Hypothalamus (tissue), 51 donors: ENCODE measurements at places on chromosomes 13 and 19.

DNA sequence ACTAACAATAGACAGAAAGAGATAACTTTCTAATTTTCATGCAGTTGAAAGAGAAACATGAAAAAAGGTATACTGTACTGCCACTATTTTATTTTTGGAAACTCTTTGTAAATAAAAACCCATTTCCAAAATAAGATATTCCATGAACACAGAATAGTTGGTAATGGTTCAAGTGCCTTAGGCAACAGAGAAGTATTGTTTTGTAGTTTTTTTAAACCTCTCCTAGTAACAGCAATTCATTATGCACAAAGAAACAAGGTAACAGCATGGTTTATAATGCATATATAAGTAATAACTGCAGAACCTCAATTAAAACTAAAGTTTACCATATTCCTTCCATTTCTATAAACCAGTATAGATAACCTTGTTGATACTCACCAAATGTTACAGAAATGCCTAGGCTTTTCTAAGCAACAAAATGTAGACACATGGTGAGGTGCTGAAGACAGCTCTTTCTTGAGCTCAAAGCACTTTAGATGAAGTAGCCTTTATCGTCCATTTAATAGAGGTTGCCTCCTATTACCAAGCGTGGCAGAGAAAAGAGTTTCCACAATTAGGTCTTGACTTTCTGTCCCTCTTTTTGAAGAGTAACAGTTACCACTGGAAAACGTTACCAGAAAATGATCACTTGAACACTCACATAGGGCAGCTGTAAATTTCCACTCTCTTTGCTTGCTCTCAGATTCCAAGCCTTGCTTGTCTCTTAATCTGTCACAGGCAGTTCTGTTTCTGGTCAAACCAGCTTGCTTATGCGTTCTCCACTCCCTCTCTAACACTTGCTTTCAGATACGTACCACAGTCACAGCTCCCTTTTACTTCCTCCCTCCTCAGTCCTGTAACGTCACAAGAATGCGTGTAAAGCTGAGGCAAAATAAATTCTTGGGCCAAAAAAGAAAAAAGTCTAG is 42.9 kb downstream of the CAB39L start:
- DNase-seq: no peak

GRCh38 chr19:34075661-34076091 is 96.6 kb upstream of the LSM14A start:
- no peak for DNase-seq

GRCh38 chr19:6608940-6609339 is 18.0 kb upstream of the CD70 start:
- no peak for DNase-seq

- no peak for DNase-seq
Measured at GRCh38 chr13:99352351-99353245, 45.4 kb upstream of the GPR183 start.

- DNase-seq: no peak
Measured at GRCh38 chr19:54096617-54097106, 3.9 kb downstream of the OSCAR start.

DNA sequence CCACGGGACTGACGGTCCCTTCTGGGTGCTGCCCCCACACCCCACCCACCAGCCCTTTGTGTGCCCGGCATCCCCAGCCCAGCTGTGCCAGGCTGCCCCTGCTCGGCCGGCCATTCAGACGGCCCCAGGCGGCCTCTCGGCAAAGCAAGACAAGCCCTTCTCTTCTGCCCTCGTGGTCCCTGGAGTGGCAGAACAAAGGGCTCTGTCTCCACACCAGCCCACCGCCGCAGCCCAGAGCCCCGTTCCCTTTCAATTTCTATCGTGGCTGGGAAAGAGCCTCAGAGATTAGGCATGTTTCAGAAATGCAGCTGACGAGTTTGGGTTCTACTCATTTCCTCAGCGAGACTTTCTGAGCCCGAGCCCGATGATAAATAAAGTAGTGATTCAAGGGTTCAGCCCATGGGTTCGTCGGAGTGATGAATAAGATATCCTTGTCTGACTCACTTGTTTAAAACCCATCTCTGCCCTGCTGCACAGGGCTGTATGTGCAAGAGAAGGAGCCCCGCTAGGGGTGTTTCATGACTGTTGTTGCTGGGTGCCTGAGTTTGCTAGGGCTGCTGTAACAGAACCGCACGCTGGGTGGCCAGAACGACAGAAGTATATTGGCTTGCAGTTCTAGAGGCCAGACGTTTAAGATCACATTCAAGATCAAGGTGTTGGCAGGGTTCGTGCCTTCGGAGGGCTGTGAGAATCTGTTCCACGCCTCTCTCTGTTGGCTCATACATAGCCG is 4.3 kb downstream of the MYO9B start:
- DNase-seq: peak; percentile 76

DNA sequence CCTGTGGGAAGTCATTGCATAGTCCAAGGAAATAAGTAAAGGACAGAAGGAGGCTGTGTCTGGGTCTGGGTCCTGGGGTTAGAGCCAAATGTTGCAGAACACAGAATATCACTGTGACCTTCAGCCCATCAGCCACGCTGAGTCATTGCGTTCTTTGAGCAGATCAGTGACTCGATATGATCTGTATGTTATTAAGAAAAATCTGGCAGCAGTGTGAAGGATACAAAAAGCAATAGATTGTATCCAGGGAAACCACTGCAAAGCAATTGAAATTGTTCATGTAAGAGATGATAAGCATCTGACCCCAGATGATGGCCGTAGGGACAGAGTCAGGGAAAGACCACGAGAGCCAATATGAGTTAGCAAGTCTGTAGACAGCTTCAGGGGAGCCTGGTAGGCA is 1575.1 kb upstream of the SLC10A2 start:
- DNase-seq: no peak

- DNase-seq: no peak
Measured at GRCh38 chr13:94968757-94969086, 256.4 kb upstream of the SOX21 start.

- no peak for DNase-seq
Measured at GRCh38 chr13:66069570-66069969, 1160.6 kb downstream of the PCDH9 start.

DNA sequence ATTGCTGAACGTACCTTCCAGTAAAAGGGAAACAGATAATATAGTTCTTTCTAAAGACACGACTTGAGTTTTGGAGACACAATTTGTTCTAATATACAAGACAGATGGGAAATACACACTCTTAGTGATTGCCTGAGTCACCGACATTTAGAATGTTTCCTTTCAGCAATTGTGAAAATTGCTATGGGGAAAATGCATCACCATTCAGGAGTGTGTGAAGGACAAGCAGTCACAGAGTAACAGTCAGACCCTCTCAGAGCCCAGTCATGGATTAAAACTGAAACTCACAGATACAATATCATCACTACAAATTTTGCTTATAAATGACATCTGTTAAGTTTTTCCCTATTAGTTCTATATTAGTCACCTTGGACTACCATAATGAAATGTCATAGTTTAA is 286.1 kb downstream of the SPRY2 start:
- no peak for DNase-seq

GRCh38 chr13:104253063-104253680 is 1187.0 kb upstream of the SLC10A2 start:
- no peak for DNase-seq

DNA sequence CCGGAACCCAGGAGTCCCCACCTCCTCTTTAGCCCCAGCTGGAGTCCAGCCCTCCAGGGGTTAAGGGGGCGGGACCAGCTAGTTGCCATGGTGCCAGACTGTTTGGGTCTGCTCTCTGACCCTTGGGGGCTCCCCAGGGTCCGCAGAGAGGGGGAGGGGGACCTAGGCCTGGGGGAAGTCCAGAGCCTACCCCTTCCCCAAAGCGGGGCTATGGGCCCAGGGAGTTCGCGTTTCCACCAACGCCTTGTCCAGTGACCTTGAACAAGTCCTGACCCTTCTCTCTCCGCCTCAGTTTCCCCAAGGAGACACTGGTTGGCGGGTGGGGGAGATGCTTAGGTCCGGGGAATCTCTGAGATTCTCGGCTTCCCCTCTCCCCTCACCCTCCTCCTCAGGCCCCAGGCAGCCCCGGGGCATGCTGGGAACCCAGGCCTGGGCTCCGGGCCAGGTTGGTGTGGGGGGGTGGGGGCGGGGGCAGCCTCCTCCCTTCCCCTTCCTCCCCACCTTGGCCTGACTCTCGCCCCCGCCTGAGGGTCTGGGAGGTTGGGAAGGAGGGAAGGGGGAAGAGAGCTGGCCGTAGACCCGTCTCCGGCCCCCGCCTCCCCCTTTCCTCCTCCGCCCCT is 2.6 kb upstream of the SPACA6 start:
- peak; percentile 67 for DNase-seq

DNA sequence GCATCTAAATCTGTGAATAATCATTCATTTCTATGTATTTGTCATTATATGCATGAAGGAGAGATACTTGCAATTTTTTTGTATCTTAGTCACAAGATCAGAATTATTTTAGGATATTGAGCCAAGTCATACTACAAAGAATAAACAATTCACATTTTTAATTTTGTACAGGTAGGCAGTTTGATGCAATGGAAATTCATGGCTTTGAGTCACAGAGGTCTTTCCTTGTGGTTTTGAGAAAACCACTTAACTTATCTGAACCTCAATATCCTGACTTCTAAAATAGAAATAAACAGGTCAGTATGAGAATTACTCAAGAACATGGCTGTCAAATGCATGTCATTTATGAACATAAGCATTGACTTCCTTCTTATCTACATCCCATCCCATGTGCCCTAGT is 221.4 kb upstream of the SLC10A2 start:
- DNase-seq: no peak
